ENCODE measurements at places on chromosomes 6 and 20. TPM values are rescaled to one million over a fixed set of nuclear protein-coding genes. Genes with fewer than 3 reads are reported as not detected.

DNA sequence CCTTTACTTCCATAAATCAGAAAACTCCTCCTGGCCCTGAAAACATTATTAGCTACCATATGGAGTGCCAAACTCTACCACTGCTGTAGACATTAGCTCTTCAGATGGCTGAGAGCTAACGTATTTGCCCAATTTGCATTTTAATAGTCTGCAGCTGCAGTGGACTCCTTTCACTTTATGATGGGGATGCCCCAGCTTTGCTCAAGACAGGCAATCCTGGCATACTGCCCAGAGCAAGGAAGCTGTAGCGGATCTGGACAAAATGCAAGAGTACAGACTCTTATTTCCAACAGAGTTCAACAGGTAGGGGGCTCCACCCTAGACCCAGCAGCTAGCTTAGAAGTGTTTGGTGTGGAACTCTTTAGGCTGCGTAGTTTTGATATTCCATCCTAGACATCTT lies 246.7 kb downstream of the FOXC1 start:
- no peak for DNase-seq

- DNase-seq, result no peak
Measured at GRCh38 chr6:6803180-6803977, 214.9 kb downstream of the LY86 start.

DNA sequence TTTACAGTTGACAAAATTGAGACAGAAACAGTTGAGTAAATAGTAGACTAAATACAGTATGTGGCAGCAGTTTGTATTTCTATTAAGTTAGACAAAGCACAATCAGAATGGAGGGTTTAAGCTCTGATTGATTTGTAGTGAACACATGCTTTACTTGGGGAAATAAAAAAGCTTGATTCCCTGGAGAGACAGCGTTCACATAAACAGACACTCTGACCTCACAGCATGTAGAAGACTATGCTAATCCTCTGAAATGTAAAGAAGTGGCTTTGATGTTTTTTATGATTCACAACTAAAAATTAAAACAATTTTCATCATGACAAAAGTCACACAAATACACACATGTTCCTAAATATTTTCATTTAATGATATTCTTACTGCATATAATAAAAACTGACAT lies 126.9 kb upstream of the FAM83B start:
- no peak for DNase-seq

DNA sequence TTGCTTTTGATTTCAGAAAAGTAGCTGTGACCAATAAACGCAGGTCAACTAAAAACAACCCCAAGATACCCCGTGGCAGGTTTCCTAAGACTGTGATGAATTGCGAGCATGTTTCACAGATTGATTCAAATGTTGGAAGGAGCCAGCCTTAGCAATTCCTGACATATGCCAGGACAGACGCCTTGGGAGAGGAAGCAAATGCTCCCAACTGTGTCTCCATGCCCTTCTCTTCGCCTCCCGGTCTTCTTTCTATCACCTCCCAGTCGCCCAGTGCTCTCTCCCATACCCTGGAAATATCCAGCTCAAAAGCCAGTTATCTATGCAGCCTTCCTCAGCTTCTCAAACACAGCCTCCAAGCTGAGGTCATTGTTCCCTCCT lies 32.0 kb downstream of the KIAA0319 start:
- no peak for DNase-seq

DNA sequence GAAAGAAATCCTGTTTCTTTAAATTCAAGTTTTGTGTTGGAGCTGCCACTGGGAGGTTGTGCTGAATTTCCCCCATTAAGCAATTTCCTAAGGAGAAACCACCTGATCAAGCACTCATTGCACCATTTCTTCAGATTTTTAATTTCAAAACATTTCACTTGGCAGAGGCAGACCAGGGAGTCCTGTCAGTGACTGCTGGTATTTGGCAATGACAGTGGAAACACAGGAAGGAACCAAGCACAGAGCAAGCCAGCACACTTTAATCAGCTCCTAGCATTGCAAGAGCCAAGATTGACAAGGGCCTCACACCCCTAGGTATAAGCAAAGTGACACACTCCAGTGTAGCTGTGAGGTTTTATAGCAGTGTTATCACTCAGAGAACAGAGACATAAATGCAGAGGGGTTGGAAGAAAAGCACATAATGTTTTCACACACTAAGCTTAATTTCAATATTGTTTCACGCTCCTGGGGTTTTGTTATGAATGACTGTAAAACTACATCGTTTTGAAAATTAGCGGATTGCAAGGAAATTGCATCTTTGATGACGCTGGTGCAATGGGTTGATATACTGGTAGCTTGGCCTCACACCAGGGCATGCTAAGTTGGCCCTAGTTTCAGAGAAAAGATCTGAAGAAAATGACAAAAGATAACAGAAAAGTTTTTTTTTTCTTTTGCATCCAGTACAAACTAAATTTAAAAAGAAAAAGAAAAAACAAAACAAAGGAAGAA lies 768.4 kb downstream of the TFAP2A start:
- no peak for DNase-seq

- no peak for DNase-seq
Measured at GRCh38 chr6:168239044-168239773, 80.4 kb downstream of the DACT2 start.

DNA sequence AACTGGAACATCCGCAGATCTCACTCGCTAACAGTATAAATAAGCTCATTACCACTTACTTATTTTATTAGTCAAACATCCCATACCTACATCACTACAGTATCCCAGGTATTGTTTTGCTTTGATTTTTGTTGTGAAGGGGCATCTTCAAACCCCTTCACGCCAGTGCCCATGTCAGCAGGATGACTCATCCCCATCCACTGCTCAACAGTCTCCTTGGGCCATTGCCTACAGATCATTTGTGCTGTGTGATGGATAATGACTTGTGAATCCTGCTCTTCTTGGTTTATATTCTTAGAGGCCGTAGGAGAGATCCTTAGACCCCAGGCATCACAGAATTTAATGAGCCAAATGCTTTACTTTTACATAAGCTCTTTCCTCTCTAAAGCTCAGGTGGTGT lies 8.5 kb upstream of the SIRT5 start:
- DNase-seq, result no peak

GRCh38 chr20:36266189-36266588 lies 29.9 kb downstream of the AAR2 start:
- no peak for DNase-seq

- no peak for DNase-seq
Measured at GRCh38 chr20:5806457-5807263, 56.5 kb downstream of the SHLD1 start.

DNA sequence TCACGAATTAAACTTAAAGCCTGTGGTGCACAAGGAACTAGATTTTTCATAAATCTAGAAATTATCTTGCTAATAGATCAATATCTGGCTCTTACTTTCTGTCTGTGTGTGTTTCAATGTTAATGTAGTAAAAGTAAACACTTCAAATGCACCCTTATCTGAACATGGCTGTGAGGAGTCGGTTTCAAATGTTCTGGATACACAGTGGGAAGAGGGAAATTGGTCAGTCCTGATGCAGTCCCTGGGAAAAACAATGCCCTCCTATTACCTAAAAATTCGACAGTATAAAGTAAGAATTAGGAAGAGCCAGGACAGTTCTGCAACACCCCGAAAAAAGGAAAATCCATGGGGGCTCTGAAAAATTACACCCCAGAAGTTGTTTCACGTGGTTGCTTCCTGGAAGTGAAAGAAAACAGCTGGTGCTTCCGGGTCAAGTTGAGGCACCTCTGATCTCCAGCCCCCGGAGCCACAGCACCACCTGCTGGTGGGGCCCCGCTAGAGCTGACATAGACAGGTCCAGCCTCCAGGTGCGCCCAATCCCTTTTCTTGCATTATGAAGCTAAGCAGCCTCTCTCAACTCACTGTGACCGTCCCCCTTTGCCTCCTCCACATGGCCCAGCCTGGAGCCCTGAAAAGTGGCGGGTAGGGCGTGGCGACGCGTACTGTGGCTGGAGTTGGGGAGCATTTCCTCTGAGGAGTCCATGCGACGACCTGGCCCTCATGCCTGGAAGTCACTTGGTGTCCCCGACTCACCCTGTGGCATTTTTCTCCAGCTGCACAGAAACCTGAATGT lies 8.3 kb downstream of the SEMG2 start:
- DNase-seq, result no peak

DNA sequence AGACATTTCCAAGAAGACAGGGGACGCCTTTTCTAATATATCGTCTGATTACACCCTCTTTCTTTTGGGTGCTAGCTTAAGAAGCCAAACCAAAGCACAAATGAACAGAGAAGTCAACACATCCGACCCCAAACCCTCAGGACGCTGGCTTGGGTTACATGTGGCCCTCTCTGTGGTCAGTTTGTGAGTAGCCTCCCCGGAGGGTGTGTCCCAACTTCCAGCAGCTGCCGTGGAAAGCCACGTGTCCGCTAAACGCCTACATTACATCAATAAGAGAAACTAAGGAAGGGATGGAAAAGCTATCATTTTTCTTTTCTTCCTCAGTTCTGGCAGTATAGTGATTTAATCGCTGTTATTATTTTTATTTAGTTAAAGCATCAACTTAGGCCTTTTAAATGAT lies 487 bp upstream of the BMP6 start:
- DNase-seq, result no peak

DNA sequence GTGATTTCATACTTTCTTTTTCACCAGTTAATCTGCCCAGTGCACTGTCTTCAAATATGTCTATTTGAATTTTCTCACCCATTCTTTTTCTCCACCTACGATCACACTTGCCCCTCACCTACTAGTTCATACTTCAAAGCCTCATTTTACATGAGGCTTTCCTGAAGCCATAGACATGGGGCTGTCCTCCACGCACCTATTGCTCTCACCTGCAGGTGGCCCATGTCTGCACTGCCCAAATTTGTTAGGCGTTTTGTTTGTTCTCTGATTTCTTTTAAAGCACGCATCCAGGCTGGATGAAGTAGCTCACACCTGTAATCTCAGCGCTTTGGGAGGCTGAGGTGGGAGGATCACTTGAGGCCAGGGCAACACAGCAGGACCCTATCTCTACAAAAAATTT lies 106.8 kb upstream of the RIPOR2 start:
- no peak for DNase-seq

DNA sequence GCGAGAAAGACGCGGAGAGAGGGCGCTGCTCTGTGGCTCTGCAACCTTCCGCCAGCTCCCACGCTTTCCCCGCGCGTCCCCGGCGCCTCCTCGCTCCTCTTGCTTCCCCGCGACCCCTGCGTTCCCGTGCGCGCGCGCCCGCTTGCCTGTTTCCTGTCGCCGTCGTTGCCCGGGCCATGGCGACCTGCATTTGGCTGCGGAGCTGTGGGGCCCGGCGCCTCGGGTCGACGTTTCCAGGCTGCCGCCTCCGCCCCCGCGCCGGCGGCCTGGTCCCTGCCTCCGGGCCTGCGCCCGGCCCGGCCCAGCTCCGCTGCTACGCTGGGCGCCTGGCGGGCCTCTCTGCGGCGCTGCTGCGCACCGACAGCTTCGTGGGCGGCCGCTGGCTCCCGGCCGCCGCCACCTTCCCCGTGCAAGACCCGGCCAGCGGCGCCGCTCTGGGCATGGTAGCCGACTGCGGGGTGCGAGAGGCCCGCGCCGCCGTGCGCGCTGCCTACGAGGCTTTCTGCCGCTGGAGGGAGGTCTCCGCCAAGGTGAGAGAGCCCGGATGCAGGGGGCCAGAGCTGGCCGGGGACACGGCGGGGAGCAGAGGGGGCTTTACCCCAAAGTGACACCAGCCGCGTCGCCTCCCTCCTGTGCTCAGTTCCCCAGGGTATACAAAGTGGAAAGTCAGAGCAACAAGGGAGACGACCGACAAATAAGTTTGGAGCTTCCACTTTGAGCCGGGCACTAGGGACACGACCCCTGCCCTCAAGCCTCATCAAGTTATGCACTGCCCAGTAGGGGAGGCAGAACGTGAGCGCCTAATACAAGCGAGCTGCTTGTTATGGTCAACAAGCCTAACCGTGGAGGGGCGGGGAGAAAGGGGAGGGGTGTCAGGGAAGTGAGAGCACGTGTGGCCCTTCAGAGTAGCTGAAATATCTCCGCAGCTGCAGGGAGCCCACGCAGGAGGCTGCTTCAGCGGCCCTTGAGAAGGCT lies at the start of gene ALDH5A1:
Gene ALDH5A1 (plus strand): TSS at position 149 of the 975 bp plus-strand sequence. CDS start 28 bp downstream, at position 177.
- peak; percentile 66 for DNase-seq

GRCh38 chr6:137496368-137496767 lies 2.2 kb upstream of the OLIG3 start:
- DNase-seq, result no peak

GRCh38 chr6:34836451-34836850 lies 44.6 kb downstream of the BLTP3A start:
- DNase-seq, result no peak

DNA sequence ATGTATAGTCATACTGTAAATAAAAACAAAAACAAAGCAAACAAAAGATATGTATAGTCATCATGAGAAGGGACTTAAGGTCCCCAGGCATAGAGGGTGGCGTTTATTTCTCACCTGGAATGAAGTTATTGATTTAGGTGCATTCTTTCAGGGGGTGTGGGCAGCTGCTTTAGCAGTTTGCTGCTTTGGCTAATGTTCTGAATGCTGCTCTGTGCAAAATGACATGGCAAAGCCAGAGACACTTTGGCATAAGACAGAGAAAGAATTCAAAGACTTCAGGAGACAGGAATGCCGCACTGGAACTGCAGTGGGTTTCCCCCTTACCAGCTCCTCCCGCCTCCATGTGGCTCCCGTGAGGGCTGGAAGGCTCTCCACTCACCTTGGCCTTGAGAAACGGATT lies 36.4 kb upstream of the NELFCD start:
- DNase-seq, result no peak

DNA sequence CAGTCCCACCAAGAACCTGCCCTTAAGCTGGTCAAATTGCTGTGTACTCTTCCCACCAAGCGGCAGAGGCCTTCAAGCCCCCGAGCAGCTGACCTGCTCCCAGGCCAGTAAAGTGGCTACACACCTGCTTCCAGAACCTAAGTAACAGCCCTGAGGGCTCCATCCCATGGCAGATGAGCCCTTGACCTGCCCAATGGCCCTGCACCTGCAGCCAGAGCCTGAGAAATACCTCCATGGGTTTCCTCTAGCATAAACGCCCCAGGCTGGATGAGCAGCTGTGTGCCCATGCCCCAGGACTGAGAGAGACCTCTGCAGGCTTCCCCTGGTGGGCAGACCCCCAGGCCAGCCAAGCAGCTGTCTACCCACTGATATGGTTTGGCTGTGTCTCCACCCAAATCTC lies 123.0 kb upstream of the LAMA2 start:
- no peak for DNase-seq

DNA sequence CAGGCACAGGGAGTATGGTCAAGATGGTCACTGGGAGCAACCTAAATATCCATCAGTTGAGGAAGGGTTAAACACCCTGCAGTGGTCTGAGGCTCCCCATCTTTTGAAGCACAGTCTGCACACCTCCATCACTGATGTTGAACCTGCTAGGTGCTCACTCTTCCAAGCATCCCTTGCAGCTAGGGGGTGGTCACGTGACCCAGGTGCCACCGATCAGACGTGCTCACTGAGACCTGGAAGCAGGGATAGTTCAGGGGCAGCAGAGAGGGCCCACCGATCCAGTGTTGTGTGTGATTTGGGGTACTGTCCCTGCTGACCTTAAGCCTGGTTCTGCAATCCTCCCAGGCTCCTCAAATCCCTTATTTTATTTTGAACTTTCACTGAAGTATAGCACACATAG lies 134.6 kb downstream of the CEBPB start:
- no peak for DNase-seq

- peak; percentile 23 for DNase-seq
Measured at GRCh38 chr6:125944434-125944816, 12.1 kb upstream of the HINT3 start.

HLA-DOB gene
- polyA plus RNA-seq, result 0.21 TPM

ADGRF4 gene
- not detected for polyA plus RNA-seq

RNF144B gene
- polyA plus RNA-seq, result 11.6 TPM

AIG1 gene
- polyA plus RNA-seq, result 41.9 TPM

ENPP5 gene
- polyA plus RNA-seq, result 3.8 TPM

SNRPB gene
- 75.5 TPM for polyA plus RNA-seq

MATN4 gene
- polyA plus RNA-seq, result 0.67 TPM

PRR18 gene
- polyA plus RNA-seq, result 0.64 TPM

All from muscle of arm (tissue), 14 donors.